ENCODE measurements at places on chromosomes 3 and 15.

GRCh38 chr15:24877174-24877573 is 77.6 kb upstream of the SNRPN start:
- no peak for DNase-seq

GRCh38 chr15:64813075-64813474 is 12.4 kb downstream of the PIF1 start:
- DNase-seq, result no peak

DNA sequence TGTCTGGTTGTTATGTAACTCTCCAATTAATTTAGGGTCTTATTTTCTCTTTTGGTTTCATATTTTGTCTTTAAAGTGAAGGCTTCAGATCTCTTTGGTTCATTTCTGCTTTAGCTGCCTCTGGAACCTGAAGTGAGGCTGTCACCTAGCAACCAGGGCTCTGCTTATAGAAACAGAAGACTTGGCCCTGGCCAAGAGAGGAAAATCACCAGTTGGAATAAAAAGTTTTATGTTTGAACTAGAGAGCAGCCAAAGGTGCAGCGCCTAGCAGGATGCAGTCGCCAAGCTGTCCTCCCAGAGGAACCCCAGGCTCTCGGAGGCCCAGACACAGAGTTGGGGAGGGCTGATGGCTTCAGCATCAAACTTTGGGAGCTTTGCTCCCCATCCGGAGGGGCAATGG is 41.1 kb downstream of the LYZL4 start:
- DNase-seq, result no peak

GRCh38 chr3:150312018-150312657 is 96.0 kb upstream of the TSC22D2 start:
- no peak for DNase-seq

DNA sequence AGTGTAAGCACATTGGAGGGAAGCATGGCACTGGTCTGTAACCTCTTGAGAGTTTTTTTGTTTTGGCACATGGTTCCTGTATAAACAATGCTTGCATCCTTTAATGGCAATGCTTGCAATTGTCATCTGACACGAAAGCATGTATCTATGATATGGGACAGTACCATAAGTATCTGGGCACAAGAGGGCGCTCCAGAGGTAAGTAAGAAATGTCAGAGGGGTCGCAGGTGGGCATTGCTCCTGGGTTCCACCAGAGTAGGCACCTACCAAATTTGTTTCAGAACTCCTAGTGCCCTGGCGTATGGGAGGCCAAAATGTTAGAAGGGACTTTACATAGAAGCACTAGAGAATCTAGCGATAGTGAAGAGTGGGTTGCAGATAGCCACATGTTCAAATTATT is 58.7 kb upstream of the BCHE start:
- DNase-seq, result no peak

GRCh38 chr3:188719545-188719944 is 452.2 kb upstream of the TPRG1 start:
- DNase-seq, result no peak

DNA sequence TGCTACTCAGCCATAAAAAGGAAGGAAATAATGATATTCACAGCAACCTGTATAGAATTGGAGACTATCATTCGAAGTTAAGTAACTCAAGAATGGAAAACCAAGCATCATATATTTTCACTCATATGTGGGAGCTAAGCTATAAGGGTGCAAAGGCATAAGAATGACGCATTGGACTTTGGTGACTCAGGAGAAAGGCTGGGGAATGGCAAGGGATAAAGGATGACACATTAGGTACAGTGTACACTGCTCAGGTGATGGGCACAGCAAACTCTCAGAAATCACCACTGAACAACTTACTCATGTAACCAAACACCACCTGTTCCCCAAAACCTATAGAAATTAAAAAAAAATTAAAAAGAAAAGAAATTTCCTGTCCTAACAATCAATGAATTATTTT is 42.7 kb downstream of the ALCAM start:
- DNase-seq, result no peak

DNA sequence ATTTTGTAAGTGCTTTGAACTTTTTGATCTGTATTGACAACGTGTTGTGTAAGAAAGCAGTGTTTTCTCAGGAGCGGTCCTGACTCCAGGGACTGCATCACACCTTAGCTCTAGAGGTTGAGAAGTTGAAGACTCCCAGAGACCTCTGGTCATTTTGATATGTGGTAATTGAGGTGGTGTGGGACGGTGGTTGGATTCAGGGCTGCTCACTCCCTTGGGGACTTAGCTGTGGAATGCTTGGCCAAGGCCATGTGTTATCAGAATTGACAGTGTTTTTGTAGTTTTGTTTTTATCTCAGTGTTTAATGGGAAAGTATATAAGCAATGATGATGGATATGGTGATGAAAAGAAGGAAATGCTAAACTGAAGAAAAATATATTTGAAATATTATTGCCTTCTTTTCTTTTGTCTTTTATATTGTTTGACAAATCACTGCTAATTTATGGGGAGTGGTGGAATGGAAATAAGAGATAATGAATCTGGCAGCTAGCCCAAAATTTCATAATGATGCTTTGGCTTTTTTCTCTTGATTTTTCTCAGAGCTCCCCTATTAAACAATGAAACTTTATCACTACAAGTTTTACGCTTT is 16.0 kb downstream of the CMSS1 start:
- no peak for DNase-seq

DNA sequence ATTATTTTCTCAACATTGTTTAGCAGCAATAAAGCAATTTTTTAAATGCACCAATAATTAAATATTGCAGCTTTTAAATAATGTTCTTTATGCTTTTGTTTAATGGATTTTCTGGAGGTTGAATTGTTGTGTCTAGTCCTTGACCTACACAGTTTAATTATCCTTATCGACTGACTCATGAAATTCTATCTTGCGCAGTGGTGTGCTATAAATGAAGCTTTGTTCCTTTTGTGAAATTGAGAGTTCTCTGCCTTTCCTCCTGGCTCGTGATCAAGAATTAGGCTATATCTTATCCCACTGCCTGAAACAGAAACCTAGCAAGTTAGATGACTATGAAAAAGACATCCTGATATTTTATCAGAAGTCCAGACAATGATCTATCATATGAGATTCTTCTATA is 37.0 kb upstream of the PIK3R4 start:
- DNase-seq, result no peak

GRCh38 chr3:89311581-89311980 is 204.2 kb downstream of the EPHA3 start:
- no peak for DNase-seq

GRCh38 chr3:108861401-108861800 is 38.8 kb downstream of the TRAT1 start:
- no peak for DNase-seq

GRCh38 chr15:38374556-38374955 is 79.4 kb upstream of the FAM98B start:
- DNase-seq, result no peak

DNA sequence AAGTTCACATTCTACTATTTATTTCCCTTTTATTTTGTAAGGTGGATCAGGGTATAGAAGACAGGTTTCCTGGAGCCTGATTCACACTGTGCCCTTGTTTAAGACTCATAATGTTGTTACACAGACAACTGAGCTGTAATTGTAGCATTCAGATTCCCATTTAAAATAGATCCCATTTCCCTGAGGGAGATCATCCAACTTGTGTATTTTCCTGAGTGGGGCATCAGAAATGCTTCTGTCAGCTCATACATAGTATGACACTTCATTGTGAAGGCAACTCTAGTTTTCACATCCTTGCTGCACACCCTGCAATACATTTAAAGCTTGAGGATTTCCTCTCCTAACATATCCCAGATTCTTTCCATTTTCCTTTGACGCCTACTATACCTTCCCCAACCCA is 659.7 kb downstream of the GRM7 start:
- DNase-seq, result no peak

- DNase-seq, result no peak
These were observed 138.5 kb upstream of the ABI3BP start for GRCh38 chr3:101131767-101132166.

DNA sequence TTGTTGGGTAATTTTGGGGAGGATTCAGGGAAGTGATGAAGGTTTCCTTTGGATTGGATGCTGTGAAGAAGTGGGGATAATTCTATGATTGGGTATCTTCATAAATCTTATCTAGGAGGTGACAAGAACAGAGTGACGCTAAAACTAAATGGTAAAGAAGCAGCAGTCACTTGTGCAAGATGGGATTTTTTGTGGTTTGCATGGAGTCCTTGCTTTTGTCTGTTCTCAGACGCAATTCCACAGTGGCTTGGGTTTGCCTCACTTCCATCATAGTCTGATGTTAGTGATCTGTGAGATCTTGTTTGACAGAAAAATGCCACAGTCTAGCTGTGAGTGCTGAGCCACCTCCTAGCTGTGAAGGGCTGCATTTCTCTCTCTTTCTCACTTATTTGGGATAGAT is 26.9 kb downstream of the GTF2E1 start:
- no peak for DNase-seq

- no peak for DNase-seq
These were observed 110.8 kb downstream of the BBX start for GRCh38 chr3:107633327-107634098.

DNA sequence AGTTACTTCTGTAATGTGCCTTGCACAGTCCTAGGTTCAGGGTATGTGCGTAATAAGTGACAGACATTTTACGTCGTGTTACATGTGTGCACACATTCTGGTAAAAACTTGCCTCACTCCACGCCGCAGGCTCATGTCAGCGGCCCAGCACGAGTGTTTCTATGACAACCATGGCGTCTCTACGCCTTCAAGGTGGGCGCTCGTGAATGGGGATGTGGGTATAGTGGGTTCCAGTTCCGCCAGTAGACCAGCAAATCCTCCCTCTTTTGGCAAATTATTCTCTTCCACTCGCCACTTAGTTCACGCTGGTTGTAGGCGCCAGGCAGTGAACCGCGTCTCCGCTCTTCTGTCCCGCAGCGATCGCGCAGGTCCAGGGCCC is 40.3 kb downstream of the CHST14 start:
- no peak for DNase-seq

- DNase-seq, result no peak
These were observed 54.7 kb upstream of the CNOT10 start for GRCh38 chr3:32630266-32630665.

DNA sequence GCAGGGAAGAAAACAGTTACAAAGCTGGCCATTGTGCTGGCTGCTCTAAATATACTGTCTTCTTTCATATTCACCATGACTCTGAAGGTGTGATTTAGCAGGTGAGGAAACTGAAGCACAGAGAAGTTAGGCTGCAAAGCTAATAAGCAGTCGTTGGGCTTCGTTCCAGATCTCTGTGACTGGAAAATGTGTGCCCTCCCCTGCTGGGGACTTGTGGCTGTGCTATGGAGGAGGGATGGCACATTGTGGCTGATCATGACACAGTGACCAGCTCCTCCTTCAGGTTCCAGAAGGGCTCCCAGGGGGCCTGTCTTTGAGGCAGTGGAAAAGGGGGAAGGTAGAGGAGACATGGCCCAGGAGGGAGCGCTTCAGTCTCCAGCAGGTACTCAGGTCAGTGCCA is 19.2 kb downstream of the PXK start:
- no peak for DNase-seq

DNA sequence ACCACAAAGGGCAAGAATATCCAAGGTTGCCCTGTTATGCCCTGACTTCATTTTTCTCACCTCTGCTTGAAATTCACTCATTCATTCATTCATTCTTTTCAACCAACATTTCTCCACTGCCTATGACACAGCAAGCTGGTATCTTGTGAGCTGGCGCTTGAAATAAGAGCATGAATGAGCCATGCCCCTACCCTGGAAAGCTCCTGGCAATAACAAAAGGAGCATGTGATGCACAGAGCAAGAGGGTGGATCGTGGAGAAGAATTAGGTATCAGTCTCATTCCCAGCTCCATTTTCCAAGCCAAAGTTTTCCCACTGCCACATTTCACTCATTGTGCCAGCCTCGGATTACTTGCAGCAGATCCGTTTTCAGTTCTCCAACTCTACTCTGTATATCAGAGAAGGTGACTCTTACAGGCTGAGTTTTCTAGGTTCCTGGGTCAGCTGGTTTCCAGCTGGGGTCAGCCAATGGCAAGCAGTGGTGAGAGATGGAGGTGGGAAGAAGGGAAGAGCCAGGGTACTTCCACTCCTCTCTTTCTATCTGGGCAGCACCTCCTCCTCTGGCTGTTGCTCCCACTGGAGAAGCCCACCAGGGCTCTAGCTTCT is 144.8 kb downstream of the SUCLG2 start:
- no peak for DNase-seq

DNA sequence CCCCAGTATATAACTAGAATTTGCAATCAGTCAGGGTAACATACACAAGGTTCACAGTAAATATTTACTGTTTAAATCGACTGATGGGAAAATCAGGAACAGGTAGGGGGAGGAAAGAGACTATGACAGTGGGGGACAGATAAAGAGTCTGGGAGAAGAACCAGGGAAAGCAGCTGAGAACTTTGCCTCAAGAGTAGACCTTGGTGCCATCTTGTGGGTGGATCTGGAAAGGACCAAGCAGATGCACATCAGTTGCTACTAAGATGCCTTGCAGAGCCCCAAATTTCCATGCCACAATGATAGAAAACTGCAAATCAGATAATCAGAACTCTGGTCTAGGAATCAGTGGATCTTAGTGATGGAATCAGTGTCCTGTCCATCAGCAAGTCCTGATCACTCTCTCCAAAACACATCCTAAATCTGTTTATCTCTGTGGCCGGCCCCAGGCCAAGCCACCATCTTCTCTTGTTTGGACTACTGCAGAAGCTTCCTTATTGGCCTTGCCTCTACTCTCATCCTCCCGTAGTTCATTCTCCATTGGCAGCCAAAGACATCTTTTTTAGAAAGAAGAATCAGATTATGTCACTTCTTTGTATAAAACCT is 62.7 kb downstream of the PDE8A start:
- DNase-seq, result no peak

DNA sequence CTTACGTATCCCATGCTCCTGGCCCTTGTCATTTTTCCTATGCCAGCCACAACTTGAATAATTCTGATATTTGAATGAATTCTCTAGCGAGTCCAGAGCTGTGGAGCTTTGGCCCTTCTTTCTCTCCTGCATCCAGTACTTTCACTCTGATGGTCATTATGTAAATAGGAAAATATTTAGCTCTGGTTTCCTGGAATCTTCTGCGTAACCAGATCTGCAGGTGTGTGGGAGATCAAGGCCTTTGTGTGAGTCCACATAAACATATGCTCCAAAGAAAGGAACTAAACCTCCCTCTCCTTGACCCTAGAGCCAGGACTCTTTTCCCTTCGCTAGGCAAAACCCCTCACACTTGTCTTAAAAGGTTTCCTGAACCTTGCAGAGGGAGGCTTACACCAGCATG is 132.5 kb upstream of the THBS1 start:
- no peak for DNase-seq

DNA sequence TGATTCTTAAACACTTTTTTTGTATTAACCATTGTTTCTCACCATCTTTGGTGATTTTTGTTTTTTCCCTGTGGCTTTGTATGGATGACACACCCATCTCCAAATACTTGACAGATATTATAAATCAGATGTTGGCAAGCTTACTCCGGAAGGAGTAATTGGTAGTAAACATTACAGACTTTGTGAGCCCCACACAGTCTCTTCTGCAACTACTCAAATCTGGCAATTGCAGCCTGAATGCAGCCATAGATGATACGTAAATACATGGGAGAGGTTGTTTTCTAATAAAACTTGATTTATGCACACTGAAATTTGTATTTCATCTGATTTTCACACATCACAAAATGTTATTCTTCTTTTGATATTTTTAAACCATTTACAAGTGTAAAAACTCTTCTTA is 331.5 kb downstream of the ARPP21 start:
- DNase-seq, result no peak

- DNase-seq, result no peak
These were observed 159.4 kb downstream of the ATP10A start for GRCh38 chr15:25703726-25704125.
